ENCODE measurements at places on chromosomes 7 and 10.

- DNase-seq, result no peak
Measured at GRCh38 chr7:155818820-155819168, 6.5 kb upstream of the SHH start.

GRCh38 chr7:2804227-2804763 is 39.8 kb downstream of the GNA12 start:
- no peak for DNase-seq

GRCh38 chr7:4200546-4201094 is 481.5 kb upstream of the FOXK1 start:
- no peak for DNase-seq

DNA sequence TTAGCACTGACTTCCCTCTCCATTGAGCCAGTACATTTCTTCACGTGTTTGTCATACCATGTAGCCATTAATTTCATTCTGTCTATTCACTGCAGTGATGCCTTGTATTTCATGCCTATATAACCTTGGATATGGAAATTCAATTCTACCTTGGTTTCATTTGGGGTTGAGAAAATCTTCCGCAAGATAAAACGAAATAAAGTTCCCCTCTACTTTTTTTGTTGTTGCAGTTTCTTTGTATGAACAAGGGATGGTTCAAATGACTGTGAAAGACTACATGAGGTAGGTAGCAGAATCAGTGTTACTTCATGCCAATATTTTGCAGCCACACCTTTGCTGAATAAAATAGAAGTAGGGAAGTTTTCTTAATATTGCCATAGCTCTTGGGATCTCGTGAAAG is 55.6 kb downstream of the ITPRID1 start:
- no peak for DNase-seq

GRCh38 chr7:159057647-159058046 is 87.0 kb downstream of the VIPR2 start:
- DNase-seq, result no peak

- DNase-seq, result no peak
Measured at GRCh38 chr10:69374931-69375306, 41.8 kb downstream of the TACR2 start.

- no peak for DNase-seq
Measured at GRCh38 chr7:44375236-44375699, 49.9 kb upstream of the CAMK2B start.

DNA sequence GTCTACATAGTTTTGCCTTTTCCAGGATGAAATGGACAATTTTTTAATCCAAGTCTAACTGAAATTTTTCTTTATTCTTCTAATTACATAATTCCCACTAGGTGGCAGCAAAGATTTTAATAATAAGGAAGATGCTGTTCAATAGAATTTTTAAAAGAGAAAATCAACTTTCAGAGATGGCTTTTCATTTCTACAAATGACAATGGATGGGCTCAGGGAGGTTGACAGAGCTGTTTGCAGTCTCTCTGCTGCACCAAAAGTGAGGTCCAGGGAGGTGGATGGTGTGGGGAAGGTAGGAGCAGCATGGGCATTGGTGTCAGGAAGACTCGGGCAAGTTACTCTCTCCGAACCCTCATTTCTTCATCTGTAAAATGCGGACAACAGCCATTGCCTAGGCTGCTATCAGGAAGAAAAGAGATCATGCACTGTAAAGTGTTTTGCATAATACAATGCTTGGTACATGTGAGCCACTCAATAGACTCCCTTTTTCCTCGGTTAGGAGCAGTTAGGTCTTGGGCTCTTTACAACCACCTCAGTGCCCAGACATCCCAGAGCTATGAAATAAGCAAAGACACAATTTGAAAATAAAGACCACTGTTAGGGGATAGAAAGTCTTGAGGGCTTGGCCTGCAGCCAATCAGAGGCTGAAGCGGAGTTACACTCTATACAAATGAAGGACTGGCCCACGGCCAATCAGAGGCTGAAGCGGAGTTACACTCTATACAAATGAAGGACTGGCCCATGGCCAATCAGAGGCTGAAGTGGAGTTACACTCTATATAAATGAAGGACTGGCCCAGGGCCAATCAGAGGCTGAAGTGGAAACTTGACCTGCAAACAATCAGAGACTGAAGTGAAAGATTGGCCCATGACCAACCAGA is 107.1 kb downstream of the ABLIM1 start:
- DNase-seq, result peak; percentile 49

DNA sequence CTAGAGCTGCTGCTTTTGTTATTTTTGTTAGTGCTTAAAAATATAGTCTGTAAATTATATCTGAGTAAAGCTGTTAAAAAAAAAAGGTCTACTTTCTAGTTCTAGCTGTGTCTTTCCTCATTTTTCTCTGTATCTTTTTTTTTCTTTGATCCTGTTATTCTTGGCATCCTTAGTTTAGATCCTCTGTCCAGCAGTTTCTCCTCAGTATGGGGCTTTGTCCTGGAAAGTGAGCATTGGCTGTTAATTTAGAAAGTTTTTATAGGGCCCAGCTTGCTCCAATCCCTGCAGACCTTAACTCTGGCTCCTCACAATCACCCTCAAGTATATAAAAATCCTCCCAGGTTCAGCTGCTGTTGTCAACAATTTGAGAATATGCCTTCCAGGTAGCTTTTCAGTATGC is 23.5 kb downstream of the DDX50 start:
- no peak for DNase-seq

DNA sequence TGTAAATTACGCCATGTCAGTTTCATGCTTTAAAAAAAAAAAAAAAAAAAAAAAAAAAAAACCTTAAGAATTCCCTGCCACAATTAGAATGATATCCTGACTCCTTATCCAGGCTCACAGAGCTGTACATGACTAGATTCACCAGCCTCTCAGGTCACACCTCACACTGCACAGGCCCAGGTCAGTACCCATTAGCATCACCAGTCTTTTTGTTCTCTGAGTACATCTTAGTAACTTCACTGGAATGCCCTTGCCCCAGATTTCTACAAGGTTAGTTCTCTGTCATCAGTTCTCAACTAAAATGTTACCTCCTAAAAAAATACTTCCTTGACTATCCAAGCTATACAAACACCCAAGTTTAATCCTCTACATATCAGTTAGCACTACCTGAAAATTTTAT is 211.0 kb downstream of the LRRN3 start:
- no peak for DNase-seq

DNA sequence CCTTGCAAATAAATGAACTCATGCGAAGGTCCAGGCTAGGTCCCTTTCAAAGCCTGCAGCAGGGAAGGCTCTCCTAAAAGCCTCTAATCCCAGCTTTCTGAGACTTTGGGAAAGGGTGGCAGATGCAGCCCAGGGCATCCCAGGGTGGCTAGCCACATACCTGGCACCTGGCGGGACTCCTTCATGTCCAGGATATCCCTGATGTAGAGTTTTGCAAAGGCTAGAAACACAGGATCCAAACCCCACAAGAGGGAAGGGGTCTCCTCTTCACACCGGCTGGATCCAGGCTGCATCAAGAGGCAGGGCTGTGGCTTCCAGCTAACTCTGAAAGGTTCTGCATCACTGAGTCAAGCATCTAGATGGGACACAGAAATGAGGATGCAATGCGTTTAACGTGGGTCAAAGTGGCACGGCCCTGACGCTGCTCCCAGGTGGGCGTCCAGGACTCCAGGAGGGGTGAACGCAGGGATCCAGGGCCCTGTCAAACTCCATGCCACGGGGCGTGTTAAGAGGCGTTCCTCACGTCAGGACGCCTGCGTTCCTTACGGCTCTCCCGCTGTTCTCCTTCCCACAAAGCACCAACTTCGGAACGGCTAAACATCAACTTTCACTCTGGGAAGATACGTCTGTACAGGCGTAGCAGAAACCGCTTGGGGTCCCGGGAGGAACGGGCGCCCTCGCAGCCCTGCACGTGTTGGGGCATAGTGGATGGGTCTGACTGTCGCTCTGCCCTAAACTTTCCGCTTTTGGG is 507 bp downstream of the STN1 start:
- no peak for DNase-seq

GRCh38 chr10:34137955-34138354 is 677.1 kb downstream of the PARD3 start:
- peak; percentile 20 for DNase-seq

- DNase-seq, result no peak
Measured at GRCh38 chr7:140230516-140230860, 53.7 kb upstream of the KDM7A start.

- DNase-seq, result no peak
Measured at GRCh38 chr10:131739206-131739605, 161.6 kb upstream of the PPP2R2D start.

GRCh38 chr7:21364801-21365271 is 63.0 kb upstream of the SP4 start:
- no peak for DNase-seq

- no peak for DNase-seq
Measured at GRCh38 chr10:71316786-71317160, 2.3 kb upstream of the SLC29A3 start.

GRCh38 chr7:13532028-13532753 is 457.3 kb downstream of the ETV1 start:
- DNase-seq, result no peak

GRCh38 chr10:48786606-48787282 is 102.1 kb downstream of the WDFY4 start:
- DNase-seq, result no peak

DNA sequence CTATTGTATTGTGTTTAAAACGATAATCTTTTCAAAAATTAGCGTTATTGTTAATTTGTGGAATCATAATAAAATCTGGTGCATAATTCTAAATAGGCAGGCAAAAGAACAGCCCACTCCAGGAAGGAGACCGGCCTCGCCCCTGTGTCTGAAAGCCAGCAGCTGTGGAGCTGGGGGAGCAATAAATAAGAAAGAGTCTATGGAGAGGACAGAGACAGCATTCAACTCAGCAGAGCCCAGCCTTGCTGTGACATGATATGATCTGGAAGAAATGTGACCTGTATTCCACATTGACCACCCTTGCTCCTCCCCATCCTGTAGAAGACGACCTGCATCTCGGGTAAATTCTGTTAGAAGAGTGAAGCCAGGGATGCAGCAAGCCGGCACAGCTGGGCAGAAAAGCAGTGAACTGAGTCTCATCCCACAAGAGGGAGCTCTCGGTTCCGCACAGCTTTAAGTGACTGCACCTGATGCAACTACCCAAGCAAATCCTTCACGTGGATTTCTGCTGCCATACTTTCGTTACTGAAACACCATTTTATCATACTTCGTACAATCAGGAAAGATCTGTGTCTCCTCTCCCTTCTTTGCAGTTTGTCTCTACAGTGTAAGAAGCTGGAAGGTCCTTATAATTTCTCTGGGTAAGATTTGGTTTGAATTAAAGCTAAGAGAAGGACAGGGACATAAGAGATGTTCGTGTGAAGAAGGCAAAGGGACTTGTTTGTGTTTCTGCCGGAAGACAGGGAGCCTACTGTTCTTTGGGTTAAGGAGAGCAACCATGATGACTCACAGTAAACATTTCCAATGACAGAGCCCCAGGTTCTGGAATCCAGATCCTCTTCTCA is 427.1 kb downstream of the GPAM start:
- DNase-seq, result peak; percentile 6

DNA sequence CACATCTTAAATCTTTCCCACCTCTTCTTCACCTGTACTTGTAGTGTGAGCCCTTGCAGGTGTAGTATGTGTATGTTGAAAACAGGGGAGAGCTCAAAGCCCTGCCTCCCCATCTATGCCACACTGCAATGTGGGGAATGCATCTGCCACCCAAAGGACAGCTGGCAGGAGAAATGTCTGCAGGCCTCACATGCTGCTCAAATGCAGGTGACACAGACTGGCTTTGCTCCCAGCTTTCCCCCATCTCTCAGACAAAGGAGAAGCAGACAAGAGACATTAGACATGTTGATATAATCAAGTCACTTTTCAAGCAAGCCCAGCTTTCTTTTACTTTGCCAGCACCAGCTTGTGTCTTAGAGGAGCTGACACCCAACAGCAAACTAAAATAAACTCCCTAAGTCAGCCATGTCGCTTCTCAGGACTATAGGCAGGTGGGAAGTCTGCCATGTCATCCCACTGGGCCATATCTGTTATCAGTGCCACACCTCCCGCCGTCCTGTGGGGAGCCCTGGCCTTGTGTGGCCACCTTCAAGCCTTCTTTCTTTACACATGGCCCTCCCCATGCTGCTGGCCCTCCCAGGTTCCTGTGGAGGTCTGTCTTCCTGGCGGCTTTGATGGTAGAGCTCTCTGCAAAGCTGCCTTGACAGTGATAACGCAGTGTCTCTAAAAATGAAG is 102.1 kb downstream of the CXCL12 start:
- DNase-seq, result no peak

GRCh38 chr10:51860257-51860656 is 160.9 kb upstream of the CSTF2T start:
- peak; percentile 41 for DNase-seq

DNA sequence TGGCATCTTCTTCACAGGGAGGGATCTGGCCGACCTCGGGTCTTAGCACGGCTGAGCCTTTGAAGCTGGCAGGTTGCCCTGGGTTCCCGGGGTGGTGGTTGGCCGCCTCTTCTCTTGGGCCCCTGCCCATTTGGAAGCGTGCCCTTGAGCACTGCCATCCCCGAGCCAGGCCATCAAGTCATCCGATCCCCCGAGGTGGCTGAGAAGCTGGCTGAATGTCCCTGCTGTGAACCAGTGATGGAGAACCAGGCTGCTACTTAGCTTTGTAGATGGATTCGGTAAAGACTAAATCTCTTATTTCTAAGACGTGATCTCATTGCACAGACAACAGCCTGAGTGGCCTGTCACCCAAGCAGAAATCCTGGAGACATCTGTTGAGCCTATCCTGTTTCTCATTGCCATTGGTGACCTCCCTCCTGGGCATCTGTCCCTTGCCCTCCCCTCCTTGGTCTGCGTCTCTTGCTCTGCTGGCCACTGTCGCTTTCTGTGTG is 74.3 kb downstream of the GRK5 start:
- no peak for DNase-seq

GRCh38 chr7:1669064-1669951 is 769 bp upstream of the ELFN1 start:
- DNase-seq, result peak; percentile 26

- DNase-seq, result no peak
Measured at GRCh38 chr7:39605087-39605486, 18.3 kb upstream of the RALA start.

DNA sequence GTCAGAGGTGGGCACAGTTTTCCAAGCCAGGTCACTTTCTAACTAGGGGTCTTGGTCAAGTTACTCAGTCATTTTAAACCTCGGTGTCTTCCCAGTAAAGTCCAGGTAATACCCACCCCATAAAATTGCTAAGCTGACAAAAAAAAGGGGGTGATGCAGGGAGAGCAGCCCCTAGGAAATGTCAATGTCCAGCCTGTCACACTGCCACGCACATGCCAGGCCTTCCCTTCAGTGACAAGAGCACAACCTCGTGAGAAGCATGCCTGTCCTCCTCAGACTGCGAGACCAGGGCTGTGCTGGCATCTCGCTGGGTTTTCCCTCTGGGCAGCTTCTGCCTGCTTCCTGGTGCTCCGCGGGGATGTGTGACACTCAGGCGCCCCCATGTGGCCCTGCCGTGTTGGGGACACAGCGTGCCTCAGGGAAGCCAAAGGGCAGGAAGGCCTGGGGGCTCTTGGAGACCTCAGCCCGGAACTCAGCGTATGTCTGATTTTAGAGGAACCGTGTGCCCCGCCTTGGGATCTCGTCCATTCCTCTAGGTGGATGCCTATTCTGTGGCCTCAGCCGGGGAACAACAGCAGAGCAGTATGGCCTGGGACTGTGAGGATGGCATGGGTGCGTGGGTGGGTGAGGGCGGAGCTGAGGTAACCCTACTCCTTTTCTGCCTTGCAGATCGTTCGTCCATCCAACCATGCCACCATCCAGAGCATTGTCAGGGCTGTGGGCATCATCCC is 10.2 kb upstream of the GDF2 start:
- DNase-seq, result peak; percentile 46

Measured in mesenchymal stem cell (in vitro differentiated cells and primary cell).